ENCODE measurements at places on chromosomes 1 and 21. TPM values are rescaled to one million over a fixed set of nuclear protein-coding genes. Genes with fewer than 3 reads are reported as not detected.
A peak's percentile ranks its signal among the peaks of the same experiment; 100 is the strongest.

Gene VWA5B1
- total RNA-seq: not detected

GRCh38 chr1:11273595-11274234, 717 bp downstream of the UBIAD1 start:
- no peaks in the 10 kb centered on the region for H3K4me1 ChIP-seq
- no peaks in the 10 kb centered on the region for H3K27me3 ChIP-seq
- DNase-seq: no peak
- peak overlapping the region; percentile 100 for H3K4me3 ChIP-seq
- peaks cover 10% of the 10 kb centered on the region for H3K36me3 ChIP-seq

DNA sequence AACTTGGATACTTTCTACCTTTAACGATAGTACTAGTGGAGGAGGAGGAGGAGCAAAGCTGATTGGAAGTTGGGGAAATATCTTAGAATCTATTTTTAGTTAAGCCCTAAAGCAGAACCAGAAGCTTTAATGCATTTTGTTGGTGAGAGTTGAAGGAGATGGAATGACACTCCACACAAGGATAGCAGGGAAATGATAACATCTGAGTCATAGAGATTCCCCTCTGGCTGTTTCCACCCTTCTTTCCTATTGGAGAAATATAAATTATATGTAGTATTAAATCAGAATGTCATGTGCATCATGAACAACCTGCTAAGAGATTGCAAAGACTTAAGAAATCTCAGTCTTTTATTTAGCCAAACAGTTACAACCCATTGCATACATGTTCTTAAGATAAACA, 1357.7 kb downstream of the NCAM2 start:
- H3K27ac ChIP-seq: no peak overlapping the region
- no peak for DNase-seq
- no peak overlapping the region for H3K4me3 ChIP-seq
- no peaks in the 10 kb centered on the region for H3K4me1 ChIP-seq
- H3K27me3 ChIP-seq: peaks cover 4% of the 10 kb centered on the region
- no peaks in the 10 kb centered on the region for H3K36me3 ChIP-seq

DNA sequence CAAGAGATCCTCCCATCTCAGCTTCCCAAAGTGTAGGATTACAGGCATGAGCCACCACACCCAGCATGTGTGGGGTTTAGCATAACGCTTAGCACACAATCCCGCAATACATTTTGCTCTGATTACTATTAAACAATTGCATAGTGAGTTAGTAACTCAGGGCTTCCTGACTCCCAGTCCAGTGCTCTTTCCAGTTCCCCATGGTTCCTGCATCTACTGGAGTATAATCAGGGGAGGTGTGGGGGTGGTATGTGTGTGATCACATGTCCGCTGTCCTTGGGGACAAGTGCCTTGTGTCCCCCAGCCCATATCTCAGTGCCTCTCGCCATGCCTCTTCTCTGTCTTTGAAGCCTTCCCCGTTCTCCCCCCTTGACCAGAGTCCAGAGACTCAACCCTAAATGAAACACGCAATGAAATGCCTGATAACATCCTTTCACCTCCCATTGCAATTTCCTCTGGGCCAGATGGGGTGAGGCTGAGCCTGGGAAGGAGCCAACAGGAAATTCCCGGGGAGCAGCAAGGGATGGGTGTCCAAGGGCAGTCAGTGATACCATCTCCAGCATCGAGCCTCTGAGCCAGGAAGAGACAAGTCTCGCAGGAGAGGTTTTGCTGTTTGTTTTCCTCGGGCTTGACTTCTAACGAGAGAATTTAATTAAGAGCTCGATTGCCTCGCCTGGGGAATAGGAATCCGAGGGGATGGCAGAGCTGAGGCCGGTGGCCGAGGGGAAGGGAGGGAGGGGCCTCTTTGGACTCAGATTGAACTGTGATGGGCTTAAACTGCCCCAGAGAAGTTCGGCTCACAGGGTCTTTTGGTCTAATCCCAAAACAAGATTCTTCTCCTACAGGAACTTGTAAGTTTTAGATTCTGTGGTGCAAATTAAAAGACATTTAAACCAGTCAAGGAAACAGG, 7.7 kb upstream of the HTR1D start:
- H3K27me3 ChIP-seq: peaks cover 9% of the 10 kb centered on the region
- H3K36me3 ChIP-seq: no peaks in the 10 kb centered on the region
- peak; percentile 46 for DNase-seq

Data from SJCRH30 (cell line).